Smooth muscle cell of the coronary artery (primary cell): ENCODE measurements at places on chromosomes 5 and 9. TPM values are rescaled to one million over a fixed set of nuclear protein-coding genes. Genes with fewer than 3 reads are reported as not detected.

REEP2 gene
- 13.6 and 18.3 TPM in 2 replicates for total RNA-seq

FOXD4L6 gene
- total RNA-seq: under 0.01 and 0.08 TPM in 2 replicates

RNF183 gene
- not detected in 2 replicates for total RNA-seq

IL13 gene
- not detected in 2 replicates for total RNA-seq

AQP7 gene
- total RNA-seq: 1.6 TPM in 1 of 2 replicates, not detected in the other

RETREG1 gene
- total RNA-seq: 0.45 and 7.4 TPM in 2 replicates

WDR41 gene
- total RNA-seq: 69.5 and 82.5 TPM in 2 replicates

CXCL14 gene
- 0.94 TPM in 1 of 2 replicates, not detected in the other for total RNA-seq
